ENCODE measurements at places on chromosomes 1 and 21.

GRCh38 chr1:234499943-234500245, 20.9 kb upstream of the TARBP1 start:
- no peak for DNase-seq

- no peak for DNase-seq
These were observed 779.6 kb upstream of the PRMT6 start for GRCh38 chr1:106276871-106277270.

DNA sequence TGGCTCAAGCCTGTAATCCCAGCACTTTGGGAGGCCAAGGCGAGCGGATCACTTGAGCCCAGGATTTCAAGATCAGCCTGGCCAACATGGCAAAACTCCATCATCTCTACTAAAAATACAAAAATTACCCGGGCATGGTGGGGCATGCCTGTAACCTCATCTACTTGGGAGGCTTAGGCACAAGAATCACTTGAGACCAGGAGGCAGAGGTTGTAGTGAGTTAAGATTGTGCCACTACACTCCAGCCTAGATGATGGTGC, 12.0 kb downstream of the PALMD start:
- no peak for DNase-seq

- no peak for DNase-seq
These were observed 3.4 kb downstream of the CLEC20A start for GRCh38 chr1:178493301-178493741.

DNA sequence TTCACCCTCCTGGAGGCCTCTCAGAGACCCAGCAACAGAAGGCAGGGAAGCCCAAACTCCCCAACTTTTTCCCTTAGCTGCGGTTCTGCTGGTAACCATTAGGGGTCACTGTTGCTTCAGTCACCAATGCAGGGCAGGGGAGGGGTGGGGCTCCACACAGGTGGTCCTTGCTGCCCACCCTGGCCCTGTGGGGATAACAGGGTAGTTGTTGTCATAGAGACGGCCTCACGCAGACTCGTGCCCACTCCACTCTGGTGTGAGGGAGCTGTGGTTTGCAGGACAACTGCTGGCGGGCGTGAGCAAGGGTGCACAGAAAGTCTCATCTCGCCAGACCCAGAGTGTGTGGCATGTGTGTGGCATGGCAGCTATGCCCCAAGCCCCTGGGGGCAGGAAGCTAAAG, 19.9 kb downstream of the INSRR start:
- DNase-seq, result no peak

GRCh38 chr1:81800695-81801650, at the start of gene ADGRL2:
Gene ADGRL2, plus strand, starts transcription at chr1:81800934. Its CDS starts 36,051 bp downstream, at chr1:81836985.
- DNase-seq, result no peak

DNA sequence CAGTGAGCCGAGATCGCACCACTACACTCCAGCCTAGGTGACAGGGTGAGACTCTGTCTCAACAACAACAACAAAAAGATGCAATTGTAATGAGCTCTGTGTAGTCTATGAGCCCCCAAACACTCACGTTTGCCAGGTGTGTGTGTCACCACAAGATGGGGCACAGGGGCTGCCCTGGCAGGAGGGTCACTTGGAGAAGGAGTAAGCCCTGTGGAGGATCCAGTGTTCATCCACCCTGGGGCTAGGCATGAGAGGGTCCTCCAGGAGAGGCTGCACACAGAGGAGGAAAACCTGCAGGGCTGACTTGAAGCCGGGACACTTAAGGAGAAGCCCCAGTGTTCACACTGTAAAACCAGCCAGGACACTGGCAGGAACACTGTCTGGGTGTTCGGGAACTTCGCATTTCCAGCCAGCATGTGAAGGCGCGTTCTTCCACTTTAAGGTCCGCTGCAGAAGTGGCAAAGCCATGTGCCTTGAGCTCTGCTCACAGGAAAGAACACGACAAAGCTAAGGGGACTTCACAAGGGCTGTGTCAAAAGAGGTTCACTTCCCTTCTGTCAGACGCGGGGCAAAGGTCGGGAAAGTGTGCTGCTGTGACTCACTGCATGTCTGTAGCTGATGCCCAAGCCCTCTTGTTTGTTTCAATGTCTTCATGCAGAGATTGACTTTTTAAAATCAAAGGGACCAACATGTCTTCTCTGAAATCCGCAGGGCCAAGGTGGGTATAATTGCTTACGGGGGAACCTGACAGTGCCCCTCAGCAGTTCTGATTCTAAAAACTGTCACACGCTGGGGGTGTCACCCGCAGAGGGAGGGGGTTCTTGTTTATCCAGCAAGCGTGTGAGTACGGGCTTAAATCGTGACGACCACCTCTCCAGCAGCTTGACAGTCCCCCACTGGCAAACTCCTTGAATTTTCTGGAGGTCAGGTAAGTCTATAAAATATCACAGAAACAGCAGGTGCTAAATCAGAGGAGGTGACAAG, 102.8 kb downstream of the RIPK4 start:
- no peak for DNase-seq

DNA sequence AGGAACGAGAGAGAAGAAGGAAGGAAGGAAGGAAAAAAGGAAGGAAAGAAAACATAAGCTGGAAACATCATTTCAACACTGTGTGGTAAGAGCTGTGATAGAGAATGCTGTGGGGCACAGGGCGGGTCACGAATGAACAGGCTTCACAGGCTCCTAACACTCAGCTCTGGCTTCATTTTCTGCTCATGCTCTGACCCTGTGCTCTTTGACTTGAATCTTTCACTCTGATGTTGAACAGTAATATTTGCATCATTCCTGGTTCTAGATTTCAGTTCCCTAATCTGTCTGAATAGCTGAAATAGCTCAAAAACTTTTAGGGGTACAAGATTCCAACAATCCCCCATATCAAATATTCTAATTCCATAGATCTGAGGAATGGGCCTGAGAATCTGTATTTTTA, 207.3 kb downstream of the LHX8 start:
- DNase-seq, result no peak

DNA sequence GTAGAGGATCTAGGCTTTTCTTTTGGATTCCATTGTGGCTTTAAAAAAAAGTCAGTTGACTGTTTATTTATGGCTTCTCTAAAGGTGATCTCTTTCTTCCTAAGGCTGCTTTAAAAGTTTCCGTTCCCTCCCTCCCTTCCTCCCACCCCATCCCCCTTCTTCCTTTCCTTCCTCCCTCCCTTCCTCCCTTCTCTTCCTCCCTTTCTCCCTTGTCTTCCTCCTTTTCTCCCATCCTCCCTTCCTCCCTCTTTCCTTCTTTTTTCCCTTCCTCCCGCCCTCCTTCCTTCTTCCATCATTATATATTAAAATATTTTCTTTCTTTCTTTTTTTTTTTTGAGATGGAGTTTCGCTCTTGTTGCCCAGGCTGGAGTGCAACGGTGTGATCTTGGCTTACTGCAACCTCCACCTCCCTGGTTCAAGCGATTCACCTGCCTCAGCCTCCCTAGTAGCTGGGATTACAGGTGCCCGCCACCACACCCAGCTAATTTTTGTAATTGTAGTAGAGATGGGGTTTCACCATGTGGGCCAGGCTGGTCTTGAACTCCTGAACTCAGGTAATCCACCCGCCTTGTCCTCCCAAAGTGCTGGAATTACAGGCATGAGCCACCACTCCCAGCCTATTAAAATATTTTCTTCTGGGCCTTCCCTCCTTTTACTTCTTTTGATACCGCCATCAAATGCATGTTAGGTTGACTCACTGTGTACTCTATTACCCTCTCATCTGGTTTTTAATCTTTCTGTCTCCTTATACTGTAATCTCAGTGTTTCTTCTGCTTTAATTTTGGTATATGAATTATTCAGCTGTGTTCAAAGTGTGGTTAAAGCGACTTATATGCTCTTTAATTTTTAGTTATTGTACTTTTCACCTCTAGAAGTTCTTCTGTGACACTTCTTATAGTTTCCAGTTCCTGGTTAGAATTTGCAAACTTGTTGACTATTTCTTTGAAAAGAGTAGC, 59.2 kb upstream of the ATP5PO start:
- DNase-seq, result no peak

- DNase-seq, result peak; percentile 78
These were observed at the start of gene RUNX1 for GRCh38 chr21:35048706-35049617. Gene RUNX1, minus strand, starts transcription at chr21:35049302.

DNA sequence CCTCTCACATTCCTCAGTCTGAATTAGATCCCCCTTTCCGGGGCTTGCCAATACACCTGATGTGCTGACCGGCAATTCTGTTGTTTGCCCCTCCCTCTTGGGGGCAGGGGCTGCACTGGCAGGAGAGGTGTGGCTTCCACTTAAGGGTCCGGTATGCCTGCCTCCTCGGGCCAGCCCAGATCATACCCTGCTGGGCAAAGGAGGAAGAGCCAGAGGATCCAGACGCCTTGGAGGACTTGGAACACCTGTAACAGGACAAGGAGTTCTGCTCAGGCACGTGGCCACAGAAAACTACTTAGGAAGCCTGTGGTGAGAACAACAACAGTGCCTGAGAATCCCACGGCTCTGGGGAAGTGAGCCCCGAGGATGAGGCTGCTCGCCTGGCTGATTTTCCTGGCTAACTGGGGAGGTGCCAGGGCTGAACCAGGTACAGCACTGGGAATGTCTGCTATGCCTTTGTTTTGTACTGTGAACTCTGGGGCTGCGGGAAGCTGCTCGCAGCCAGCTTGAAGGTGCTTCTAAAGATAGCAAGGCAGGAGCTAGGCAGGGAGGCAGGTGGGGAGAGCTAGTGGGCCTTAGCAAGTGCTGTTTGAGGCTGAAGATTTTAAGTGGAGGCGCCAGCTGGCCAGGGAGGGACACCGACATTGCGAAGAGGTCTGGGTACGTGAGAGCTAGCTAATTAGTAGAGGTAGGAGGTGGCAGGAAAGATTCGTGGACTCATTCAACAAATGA, at the start of gene SMPDL3B:
Gene SMPDL3B, plus strand, starts transcription at position 183 of the 732 bp plus-strand sequence. Its CDS starts 184 bp downstream, at position 367.
- DNase-seq, result no peak

DNA sequence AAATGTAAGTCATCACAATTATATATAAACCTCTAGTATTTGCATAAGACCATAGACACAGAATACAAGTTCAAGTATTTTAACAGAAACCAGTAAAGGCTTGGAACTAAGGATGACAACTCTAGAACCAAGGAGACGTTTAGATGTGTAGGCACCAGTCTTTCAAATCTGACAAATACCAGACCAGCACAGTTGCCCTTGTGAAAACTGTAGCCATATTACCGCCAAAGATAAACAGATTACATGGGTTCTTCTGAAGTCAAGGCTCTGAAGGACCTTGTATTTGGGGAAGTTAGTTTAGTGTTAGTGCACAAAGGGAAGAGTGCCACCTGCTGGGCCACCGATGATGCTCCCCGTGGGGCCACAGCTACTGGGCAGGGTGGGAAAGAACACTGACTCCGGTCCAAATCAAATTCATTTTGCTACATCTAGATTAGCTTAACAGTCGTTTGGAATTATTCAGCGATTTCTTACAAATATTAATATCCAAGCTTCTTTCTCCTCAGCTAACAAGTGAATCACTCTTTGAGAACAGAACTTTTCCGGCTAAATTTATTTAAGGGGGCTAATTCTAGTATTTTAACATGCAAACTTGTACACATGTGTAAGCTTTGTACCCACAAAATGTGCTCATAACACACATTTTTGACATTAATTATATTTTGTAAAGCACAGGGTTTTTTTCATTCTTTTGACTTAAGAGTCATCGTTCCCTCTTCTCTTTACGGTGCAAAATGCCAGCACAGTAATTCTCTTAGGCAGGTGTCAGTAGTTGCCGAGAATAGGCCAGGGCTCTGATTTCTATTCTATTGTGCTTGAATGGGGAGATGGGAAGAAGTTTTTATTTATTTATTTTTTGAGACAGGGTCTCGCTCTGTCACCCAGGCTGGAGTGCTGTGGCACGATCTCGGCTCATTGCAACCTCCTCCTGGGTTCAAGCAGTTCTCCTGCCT, 8.0 kb upstream of the NIBAN1 start:
- DNase-seq, result peak; percentile 61

DNA sequence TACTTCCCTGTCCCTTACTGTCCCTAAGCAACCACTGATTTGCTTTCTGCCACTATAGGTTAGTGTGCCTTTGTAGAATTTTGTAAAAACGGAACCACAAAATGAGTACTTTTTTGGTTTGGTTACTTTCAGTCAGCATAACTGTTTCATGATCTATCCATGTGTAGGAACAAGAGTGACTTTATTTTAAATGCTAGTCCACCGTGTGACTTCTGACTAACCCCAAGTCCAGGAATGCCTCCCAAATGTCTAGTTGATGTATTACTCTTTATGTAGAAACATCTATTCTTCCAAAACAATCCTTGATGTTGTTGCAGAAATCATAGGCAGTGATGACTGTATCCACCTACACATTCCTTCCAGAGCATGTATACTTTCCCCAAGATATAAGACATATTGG, 21.3 kb downstream of the ATPAF1 start:
- DNase-seq, result no peak

DNA sequence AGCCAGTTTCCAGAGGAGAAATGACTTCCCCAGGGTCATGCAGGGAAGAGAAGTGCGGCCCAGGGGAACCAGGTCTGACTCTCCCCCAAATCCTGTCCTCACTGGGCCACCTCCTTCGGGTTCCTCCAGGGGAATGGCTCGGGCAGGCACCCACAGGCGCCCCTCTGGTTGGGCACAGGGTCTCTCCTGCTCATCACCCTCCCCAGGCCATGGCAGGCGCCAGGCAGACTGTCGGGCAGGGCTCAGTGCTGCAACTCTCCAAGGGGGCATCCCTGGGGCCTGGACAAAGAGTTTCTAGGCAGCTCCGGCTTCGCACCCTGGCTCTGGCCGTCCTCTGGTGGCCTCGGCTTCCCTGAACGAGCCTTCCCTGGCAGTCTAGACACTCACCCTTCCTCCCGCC, 75.6 kb downstream of the MEGF6 start:
- DNase-seq, result no peak

DNA sequence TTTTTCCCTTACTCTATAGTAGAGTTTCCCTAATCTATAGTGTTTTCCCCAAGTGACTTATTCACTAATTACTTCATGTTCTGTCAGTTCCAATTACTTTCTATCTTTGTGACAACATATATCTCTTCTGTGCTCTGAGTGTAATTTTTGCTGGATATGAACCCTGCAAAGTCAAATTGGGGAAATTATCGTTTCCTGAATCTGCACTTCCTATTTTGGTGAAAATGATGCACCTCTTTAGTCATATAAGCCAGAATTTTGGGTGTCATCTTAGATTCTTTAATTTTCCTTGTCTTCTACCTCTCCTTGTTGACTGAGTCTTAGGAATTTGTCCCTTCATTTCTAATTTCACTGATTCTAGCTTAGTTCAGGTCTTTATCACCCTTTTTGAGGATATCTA, 33.4 kb upstream of the PRKACB start:
- no peak for DNase-seq

DNA sequence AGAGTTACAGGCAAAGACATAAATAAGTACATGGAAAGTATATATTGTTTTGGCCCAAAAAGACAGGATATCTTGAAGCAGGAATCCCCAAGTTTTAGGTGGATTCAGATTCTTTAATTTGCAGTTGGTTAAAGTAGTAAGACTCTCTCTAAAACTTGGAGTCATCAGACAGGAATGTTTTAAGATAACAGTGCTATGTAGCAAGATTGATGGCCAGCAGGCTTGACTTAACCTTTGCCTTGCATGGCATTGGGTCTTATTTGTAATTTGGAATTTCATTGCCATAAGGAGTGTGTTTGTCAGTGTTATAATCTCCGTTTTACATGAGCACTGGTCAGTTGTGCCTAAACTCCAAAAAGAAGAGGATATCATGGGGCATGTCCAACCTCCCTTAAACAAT, 727.6 kb upstream of the CHRM3 start:
- DNase-seq, result no peak

Measured in stimulated activated CD8-positive, alpha-beta memory T cell treated with anti-CD3 and anti-CD28 coated beads, Interleukin-15, amount 100 ng/mL, for 48 hours (primary cell).